DMS53 (cell line): ENCODE measurements at places on chromosomes 11 and 22.

DNA sequence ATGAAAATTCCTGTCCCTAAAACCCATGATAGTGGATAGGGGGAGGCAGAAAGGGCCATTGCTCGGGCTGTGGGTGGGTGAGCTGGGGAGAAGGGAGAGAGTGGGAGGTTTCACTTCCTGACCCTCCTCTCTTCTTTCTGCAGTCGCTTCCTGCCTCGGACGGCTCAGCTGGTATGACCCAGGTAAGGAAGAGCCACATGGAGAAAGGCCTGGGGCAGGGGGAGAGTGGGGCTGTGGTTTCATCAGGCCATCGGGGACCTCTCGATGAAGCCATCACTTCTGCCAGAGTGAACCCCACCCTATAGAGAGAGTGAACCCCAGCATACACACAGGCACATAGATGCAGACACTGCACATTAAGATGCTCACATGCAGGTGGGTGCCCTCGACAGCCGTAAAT, 12.6 kb downstream of the CD5 start:
- no peak for DNase-seq

DNA sequence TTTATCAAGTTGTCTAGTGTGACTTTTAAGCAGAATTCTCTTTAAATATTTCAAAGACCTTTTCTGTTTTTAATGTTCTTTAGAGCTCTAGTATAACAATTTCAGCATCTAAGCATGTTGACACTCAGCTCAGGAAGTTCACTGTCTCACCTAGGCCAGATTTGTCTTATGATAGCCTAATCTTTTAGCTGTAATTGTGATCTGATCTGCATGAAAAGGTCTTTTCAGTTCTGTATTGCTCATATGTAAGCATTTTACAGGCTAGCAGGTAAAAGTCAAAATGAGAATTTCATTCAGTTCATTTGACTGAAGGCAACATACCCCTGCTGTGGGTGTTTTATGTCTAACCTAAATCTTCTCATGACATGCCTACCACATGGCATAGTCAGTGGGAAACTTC, 46.7 kb upstream of the SLC37A2 start:
- no peak for DNase-seq

GRCh38 chr11:46337626-46338345, 9.5 kb upstream of the DGKZ start:
- DNase-seq, result no peak

- DNase-seq, result no peak
Observed at GRCh38 chr11:17927041-17927440, 85.8 kb downstream of the SERGEF start.

DNA sequence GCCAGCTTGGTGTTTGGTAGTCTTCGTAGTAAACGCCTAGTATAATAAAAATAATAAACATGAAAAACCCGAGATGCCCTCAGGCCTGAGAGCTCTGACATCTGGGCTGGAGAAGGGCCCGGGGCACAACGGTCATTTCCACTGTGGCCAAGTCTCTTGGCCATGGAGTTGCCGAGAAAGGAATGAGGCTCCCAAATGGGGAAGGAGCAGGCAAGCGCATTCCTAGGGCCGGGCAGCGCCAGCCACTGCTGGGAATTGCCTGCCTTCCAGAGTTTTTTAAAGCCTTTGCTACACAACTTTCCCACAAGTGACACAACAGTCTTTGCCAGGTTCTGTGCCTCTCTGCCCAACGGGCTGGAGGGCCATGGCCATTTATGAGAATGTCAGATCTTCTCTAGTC, 103.4 kb downstream of the NAV2 start:
- DNase-seq, result no peak
